ENCODE measurements at places on chromosomes 16 and 17.
A peak's percentile ranks its signal among the peaks of the same experiment; 100 is the strongest.

DNA sequence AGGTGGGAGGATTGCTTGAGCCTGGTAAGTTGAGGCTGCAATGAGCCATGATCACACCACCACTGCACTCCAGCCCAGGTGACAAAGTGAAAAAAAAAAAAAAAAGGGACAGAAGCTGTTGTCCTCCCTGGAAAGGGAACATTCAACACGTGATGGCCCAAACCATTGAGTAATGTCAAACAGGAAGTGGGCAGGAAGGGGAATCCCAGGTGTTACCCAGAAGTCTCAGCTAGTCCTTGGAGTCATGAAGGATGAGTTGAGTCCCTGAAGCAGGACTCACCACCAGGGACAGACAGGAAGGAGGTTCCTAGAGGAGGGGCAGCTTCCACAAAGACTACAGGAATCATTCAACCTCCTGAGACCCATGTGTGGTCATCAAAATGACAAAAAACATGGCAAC is 19.8 kb upstream of the CMIP start:
- DNase-seq = no peak

DNA sequence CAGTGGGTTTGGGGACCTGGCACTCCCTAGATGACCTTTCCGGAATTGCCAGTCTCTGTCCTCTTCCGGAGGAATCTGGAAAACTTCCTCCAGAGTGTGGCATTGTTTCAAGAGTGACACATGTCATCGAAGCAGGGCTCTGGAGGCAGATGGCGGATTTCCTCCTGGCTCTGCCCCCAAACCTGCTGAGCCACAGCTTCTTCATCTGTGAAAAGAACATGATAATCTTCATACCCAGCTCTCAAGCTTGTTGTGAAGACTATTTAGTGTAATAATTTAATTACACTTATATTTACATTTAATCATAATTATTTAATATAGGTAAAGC is 19.7 kb upstream of the TEX2 start:
- no peak for DNase-seq

DNA sequence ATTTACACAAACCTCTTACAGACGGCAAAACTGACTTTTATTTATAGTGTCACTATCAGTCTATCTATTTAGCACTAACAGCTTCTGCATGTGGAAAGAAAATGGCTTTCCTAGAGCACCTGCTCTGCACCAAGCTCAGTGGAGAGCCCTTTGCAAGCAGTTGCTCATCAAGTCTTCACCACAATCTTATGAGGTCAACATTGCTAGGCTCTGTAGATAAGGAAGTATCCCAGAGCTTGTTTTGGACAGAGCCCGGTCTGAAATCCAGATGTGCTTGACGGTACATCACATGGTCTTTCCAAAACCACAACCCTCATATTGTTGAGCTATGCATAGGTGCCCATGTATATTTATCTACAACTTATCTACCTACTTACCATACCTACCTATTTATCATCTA is 572.7 kb upstream of the CDH5 start:
- DNase-seq = no peak

- DNase-seq = no peak
Observed at GRCh38 chr16:30899794-30900193, 3.4 kb downstream of the CTF1 start.

DNA sequence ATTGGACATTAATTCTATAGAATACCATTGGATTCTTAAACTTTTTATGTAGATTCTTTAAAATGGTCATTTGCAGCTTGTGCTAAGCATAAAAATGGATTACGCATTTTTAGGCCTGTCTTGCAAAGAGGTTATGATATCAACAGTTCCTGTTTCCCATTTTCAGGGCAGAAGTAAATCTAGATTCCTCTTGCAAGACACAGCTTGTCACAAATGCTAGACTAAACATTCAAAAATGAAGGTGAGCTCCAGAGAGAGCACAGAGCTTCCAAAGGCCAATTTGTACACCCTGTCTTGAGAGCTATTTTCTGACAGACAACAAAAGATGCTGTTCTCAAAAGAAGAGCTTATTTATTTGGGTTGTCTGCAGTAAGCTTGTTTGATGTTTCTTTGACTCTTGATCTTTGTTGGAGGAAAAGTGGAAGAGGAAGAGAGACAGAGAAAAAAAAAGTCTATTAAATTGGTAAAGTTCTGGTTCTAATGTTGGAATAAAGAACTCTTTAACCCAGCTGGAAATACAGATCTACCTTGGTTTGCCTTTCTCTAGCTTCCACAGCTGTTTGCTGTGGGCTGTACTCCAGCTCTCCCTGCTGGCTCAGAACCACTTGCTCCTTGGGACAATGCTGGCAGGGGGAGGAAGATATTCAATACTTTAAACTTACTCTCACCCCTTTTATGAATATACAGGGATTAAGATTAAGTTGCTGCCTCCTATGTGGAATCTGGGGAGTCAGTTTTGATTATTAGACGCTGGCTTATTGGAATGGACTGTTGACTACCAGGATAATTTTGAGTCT is 651.8 kb downstream of the CDH11 start:
- DNase-seq = no peak

DNA sequence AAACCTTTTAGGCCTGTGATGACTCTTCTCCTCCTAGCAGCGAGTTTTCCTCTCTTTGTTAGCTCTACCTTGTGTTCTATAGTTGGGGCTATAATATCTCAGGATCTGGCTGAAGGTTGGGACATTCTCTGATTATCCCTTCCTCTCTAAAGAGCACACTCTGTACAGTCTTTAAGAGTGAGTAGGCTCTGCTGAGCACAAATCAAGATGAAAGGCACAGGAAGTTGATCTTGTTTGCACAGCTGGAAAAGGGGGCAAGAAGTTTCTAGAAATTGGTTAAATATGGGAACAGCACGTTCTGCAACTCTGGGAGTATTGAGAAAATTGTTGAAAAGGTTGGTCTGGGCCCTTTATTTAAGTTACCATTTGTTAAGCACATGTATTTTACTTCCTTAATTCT is 240.9 kb downstream of the CDH11 start:
- DNase-seq = no peak

GRCh38 chr17:18033442-18034099 is 5.4 kb downstream of the ATPAF2 start:
- no peak for DNase-seq

- DNase-seq = no peak
Observed at GRCh38 chr17:60303406-60304099, 88.4 kb downstream of the USP32 start.

GRCh38 chr16:22428654-22429053 is 54.2 kb upstream of the CDR2 start:
- no peak for DNase-seq

DNA sequence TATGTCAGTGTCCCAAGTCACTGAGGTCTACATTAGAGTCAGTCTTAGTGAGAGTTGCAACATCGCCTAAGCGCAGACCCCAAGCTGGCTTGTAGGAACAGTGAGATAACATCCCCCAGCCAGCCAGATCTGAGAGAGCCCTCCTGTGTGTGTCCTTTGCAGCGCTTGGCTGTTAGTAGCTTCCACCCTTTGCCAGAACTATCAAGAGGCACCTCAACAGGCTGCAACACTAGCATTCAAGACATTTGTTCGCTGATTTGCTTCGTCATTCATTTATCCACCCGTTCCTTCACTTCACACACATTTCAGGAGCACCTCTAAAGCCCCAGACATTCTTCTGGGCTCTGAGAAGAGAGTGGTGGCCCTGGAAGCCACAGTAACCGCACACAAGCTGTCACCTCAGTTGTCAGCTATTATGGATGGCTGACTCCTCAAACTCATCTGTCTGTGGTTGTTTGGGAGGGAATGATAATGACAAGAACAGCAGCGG is 289.6 kb downstream of the WWOX start:
- DNase-seq = no peak

- DNase-seq = no peak
Observed at GRCh38 chr16:73956587-73957494, 339.8 kb upstream of the PSMD7 start.

GRCh38 chr16:1182316-1182671 is 29.4 kb downstream of the CACNA1H start:
- no peak for DNase-seq

GRCh38 chr16:56211435-56211981 is 20.2 kb downstream of the GNAO1 start:
- DNase-seq = no peak

- no peak for DNase-seq
Observed at GRCh38 chr16:29862383-29862883, 593 bp downstream of the CDIPT start.

GRCh38 chr16:1408171-1408837 is 6.2 kb downstream of the UNKL start:
- DNase-seq = peak; percentile 99

GRCh38 chr17:6000426-6000825 is 69.8 kb upstream of the WSCD1 start:
- no peak for DNase-seq

GRCh38 chr16:12435018-12435417 is 368.7 kb downstream of the CPPED1 start:
- DNase-seq = no peak

GRCh38 chr16:180681-181564 is 664 bp downstream of the HBQ1 start:
- DNase-seq = peak; percentile 92

DNA sequence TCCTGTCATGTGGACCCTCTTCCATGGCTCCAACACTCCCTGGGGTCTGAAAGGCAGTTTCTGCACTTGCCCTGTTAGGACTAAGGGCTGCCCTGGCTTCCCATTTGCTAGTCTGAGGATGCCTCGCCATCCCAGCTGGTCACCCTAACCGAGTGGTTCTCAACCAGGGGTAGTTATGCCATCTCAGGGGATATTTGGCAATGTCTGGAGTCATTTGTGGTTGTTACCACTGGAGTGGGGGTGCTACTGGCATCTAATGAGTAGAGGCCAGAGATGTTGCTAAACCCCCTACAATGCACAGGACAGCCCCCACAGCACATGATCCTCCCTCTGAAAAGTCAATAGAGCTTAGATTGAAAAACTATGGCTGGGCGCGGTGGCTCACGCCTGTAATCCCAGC is 26.9 kb upstream of the CDH1 start:
- DNase-seq = no peak

Measured in activated T-cell treated with anti-CD3 and anti-CD28 coated beads, Interleukin-2, amount 50 U/mL, for 1 hour (primary cell).